ENCODE measurements at places on chromosomes 16 and 17. TPM values are rescaled to one million over a fixed set of nuclear protein-coding genes. Genes with fewer than 3 reads are reported as not detected.

The MYADML2 gene
- not detected for total RNA-seq

The PIRT gene
- total RNA-seq: not detected

The TVP23A gene
- total RNA-seq: not detected

The ADAP2 gene
- total RNA-seq: 2.6 TPM

The OR1A1 gene
- total RNA-seq: not detected

The BAHCC1 gene
- 5.5 TPM for total RNA-seq

The GPR142 gene
- not detected for total RNA-seq

The MEOX1 gene
- not detected for total RNA-seq

The SSTR5 gene
- total RNA-seq: not detected

The SGSH gene
- total RNA-seq: 38.4 TPM

The ZNF75A gene
- total RNA-seq: 18.9 TPM

The TBC1D3 gene
- not detected for total RNA-seq

The TANC2 gene
- 9.6 TPM for total RNA-seq

The ASGR1 gene
- 0.85 TPM for total RNA-seq

The CCDC78 gene
- 52.6 TPM for total RNA-seq

The FOXF1 gene
- total RNA-seq: not detected

The MYO15A gene
- 1.4 TPM for total RNA-seq

The SBK1 gene
- total RNA-seq: 0.63 TPM

The ZMYND15 gene
- total RNA-seq: not detected

The ANKRD40CL gene
- not detected for total RNA-seq

The EXOC3L1 gene
- total RNA-seq: not detected

The HBQ1 gene
- total RNA-seq: not detected

The COX6A2 gene
- not detected for total RNA-seq

The AIPL1 gene
- total RNA-seq: not detected

The SLC13A2 gene
- total RNA-seq: not detected
